ENCODE measurements at places on chromosomes 3 and 15. TPM values are rescaled to one million over a fixed set of nuclear protein-coding genes. Genes with fewer than 3 reads are reported as not detected.

The GOLGA8M gene
- total RNA-seq, result 1.9 TPM

The SLC9C1 gene
- total RNA-seq, result not detected

The ZPLD1 gene
- not detected for total RNA-seq

The ESYT3 gene
- total RNA-seq, result 1.7 TPM

The DNAH12 gene
- total RNA-seq, result not detected

The GP5 gene
- total RNA-seq, result 0.31 TPM

The EXD1 gene
- not detected for total RNA-seq

The LRRK1 gene
- total RNA-seq, result 23.8 TPM

The GALNT15 gene
- total RNA-seq, result 155 TPM

The ERC2 gene
- total RNA-seq, result 1.2 TPM

The NDN gene
- 60.5 TPM for total RNA-seq

The CLDN18 gene
- total RNA-seq, result not detected

The CYP1A2 gene
- total RNA-seq, result not detected

The TMEM212 gene
- total RNA-seq, result not detected

The SKIC8 gene
- 37.8 TPM for total RNA-seq

The EFCC1 gene
- 4.8 TPM for total RNA-seq

The CCDC54 gene
- total RNA-seq, result not detected

The MUC4 gene
- 0.47 TPM for total RNA-seq

The LRRC31 gene
- 0.35 TPM for total RNA-seq

The CAPN7 gene
- total RNA-seq, result 54.9 TPM

The CHRNA5 gene
- 0.93 TPM for total RNA-seq

The REC114 gene
- total RNA-seq, result not detected

The CDHR4 gene
- total RNA-seq, result not detected

The MST1 gene
- 5.4 TPM for total RNA-seq

The PPP1R14D gene
- total RNA-seq, result not detected

The SAMMSON gene
- 5.7 TPM for total RNA-seq

The C3orf70 gene
- total RNA-seq, result 35.5 TPM

The IGF2BP2 gene
- total RNA-seq, result 10.5 TPM

The PP2D1 gene
- total RNA-seq, result not detected

The NXPE3 gene
- total RNA-seq, result 22.5 TPM

The ITIH4 gene
- 7.0 TPM for total RNA-seq

The NPTN gene
- 338 TPM for total RNA-seq

The PRKCD gene
- 9.2 TPM for total RNA-seq

The GOLGA8G gene
- 0.66 TPM for total RNA-seq

The KLHL40 gene
- not detected for total RNA-seq

The FILIP1L gene
- 113 TPM for total RNA-seq

The AP3B2 gene
- total RNA-seq, result 2.2 TPM

The TLR9 gene
- not detected for total RNA-seq

The BTD gene
- total RNA-seq, result 46.8 TPM

The KLF15 gene
- total RNA-seq, result 92.6 TPM

The KNSTRN gene
- total RNA-seq, result 8.3 TPM

All from gastroesophageal sphincter (tissue), 4 donors.